Glomerular endothelial cell (primary cell): ENCODE measurements at places on chromosomes 3 and 15. TPM values are rescaled to one million over a fixed set of nuclear protein-coding genes. Genes with fewer than 3 reads are reported as not detected.

DNA sequence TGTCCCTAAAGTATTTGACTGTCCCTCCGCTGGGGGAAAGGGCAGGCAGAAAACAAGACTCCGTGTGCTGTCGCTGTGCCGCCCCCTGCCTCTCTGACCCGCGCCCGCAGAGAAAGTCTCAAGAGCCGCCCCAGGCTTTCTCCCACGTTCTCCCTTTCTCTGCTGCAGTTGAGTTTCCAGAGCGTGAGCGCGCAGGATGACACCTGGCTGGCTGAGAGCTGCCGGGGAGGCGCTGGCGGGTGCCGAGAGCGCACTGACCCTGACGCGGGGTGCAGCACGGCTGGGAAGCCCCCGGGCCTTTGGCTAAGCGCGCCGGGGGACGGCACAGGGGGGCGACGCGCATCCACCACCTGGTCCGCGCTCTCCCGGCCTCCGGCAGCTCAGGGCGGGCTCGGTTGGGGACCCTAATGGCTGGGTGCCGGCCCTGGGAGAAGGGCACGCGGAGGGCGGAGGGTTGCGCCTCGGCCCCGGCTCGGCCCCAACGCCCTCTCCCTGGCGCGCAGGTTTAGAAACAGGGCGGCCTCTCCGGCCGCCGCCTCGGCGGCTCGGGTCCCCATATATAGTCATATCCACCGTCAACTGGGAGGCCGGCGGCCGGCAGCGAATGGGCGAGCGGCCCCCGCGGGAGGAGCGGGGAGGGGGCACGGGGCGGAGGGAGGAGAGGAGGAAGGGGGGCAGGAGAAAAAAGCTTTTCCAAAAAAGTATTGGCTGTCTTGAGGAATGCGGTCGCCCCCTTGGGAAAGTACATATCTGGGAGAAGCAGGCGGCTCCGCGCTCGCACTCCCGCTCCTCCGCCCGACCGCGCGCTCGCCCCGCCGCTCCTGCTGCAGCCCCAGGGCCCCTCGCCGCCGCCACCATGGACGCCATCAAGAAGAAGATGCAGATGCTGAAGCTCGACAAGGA is at the start of gene TPM1:
Gene TPM1, plus strand, starts transcription at position 774 of the 903 bp plus-strand sequence. Its CDS starts 83 bp downstream, at position 857.
- no peak for DNase-seq

The ACTR8 gene
- 30.7 and 34.2 TPM in 2 replicates for total RNA-seq

DNA sequence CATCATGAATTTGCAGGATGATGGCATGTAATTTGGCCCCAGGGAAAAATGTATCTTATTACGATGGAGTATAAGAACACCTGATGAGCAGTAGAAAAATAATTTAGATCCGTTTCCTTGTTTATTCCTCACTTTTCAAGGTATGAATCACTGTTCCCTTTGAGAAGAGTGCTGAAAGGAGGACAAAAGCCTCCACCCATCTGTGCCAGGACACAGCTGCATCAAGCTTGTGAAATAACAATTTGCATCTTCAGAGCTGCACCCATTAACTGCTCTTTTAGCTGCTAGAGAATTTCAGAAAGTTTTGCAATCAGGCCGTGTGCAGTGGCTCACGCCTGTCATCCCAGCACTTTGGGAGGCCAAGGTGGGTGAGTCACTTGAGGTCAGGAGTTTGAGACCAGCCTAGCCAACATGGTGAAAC is 9.6 kb downstream of the CLDND1 start:
- no peak for DNase-seq

DNA sequence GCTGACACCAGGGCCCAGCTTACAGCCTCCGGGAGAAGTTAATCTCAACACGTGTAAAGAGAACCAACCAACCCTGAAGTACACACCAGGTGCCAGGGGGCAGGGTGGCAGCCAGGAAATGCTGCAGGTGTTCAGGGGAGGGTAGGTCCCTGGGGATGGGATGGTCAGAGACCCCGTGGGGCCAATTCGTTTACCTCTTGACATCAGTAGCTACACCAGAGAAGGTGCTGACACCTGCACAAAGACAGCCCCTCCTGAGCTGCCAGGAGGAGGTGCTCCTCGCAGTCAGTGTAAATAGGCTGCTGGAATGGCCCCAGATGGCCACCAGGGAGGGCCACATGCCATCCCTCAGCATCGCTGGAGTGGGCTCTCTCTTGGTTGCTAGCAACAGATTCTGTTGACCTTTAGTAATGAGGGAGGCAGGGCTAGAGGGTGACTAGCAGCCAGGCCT is 52.8 kb downstream of the CORO2B start:
- no peak for DNase-seq

The FBN1 gene
- 133 and 171 TPM in 2 replicates for total RNA-seq

The MYH15 gene
- total RNA-seq, result 0.06 and 0.10 TPM in 2 replicates
